ENCODE measurements at places on chromosomes 12 and 14.

DNA sequence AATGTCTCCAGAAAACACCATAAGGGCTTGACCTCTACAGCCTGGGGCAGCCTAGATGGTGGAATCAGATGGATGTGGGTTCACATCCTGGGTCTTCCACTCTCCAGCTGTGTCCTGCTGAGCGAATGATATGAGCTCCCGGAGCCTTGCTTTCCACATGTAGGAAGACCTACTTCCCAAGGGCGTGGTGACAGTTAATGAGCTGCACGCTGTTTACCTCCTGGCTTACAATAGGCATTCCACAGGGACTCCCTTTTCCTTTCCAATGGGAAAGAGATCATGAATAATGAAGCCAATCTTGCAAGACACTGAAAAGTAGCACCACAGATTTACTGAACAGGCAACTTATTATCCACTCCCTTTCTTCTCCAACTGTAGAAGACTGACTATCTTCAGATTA, 46.1 kb downstream of the TMTC1 start:
- no peak for DNase-seq

- DNase-seq = no peak
These were observed 32.4 kb downstream of the EPS8 start for GRCh38 chr12:15756822-15757221.

DNA sequence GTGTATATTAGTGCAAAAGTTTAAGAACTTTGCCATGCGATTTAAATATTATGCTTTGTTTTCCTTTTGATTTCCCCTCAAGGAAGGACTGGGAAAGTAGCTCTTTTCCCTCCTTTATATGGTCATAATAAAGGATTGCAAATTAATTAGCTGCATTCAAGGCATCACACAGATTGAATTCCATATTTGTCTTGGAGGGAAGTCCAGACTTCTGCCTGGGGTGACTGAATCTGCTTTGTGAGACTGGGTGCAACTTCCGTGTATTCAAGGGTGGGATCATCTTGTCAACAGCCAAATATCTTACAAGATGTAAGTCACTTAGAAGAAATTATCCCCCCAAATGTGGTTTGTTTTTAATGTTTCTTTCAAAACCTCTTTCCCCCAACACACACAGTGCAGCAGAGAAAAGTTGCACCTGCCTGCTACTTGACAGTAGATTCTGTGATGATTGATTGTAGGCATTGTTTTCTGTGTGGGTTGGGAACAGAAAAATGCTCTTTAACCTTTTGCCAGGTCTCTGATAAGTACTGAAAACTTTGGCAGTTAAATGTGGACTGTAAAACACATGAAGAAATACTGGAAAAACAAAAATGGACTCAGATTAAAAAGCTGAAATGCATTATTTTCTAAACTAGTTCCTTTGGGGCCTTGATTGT, 28.4 kb downstream of the STK38L start:
- DNase-seq = no peak

GRCh38 chr14:62185078-62185477, 422.9 kb downstream of the SNAPC1 start:
- DNase-seq = no peak

GRCh38 chr14:93054006-93054405, 61.7 kb downstream of the ITPK1 start:
- no peak for DNase-seq

GRCh38 chr12:84653482-84653881, 259.1 kb downstream of the SLC6A15 start:
- DNase-seq = no peak

All from stimulated activated CD4-positive, alpha-beta T cell treated with anti-CD3 and anti-CD28 coated beads, Interleukin-1b, Interleukin-23, amount 100 ng/mL, for 24 hours (primary cell).